ENCODE measurements at places on chromosomes 7 and 10.

DNA sequence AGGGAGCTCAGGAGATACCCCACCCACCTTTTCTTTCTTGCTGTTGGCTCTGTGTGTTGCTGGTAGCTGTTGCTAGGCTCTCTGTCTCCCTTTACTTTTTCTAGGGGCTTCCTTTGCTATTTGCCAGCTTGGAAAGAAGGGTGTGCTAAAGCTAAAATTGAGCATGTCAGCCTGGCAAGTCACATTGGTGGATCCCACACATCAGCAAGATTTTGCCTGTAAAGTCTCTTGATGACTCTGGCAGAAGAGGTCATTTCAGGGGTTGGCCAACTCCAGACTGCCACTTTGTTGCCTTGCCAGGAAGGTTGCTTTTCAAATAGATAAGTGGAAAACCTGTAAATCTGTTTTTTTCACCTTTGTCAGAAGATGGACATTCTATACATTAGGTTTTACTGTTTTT, 9.9 kb downstream of the CCNY start:
- DNase-seq = no peak

DNA sequence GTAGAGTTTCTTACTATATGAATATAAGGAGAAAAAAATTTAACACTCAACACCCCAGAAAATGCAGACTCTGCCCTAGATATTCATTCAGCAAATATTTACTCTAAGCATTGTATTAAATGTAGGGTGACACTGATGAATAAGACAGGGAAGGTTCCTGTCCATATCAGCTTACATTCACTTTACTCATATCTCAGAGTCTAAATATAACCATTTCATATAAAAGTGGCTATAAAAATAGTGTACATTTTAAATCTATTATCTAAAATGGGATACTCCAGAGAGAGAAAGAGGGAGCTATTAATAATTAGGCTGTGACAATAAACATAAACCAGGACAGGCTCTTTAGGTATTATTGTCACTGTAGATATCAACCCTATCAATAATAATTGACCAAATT, 104.0 kb downstream of the PKD1L1 start:
- no peak for DNase-seq

DNA sequence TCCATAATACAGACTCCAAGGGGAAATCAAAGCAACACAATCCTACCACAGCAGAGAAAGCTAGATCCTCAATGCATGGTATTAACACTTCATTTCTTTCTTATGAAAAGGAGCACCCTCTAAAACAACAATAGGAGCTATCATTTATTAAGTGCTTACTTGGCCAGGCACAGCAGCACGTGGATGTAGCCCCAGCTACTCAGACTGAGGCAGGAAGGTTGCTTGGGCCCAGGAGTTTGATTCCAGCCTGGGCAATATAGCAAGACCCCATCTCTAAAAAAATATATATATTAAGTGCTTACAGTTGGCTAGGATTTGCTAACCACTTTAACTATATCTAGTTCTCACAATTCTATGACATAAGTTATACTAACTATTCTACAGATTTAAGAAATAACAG, 12.2 kb downstream of the SNX13 start:
- DNase-seq = no peak

DNA sequence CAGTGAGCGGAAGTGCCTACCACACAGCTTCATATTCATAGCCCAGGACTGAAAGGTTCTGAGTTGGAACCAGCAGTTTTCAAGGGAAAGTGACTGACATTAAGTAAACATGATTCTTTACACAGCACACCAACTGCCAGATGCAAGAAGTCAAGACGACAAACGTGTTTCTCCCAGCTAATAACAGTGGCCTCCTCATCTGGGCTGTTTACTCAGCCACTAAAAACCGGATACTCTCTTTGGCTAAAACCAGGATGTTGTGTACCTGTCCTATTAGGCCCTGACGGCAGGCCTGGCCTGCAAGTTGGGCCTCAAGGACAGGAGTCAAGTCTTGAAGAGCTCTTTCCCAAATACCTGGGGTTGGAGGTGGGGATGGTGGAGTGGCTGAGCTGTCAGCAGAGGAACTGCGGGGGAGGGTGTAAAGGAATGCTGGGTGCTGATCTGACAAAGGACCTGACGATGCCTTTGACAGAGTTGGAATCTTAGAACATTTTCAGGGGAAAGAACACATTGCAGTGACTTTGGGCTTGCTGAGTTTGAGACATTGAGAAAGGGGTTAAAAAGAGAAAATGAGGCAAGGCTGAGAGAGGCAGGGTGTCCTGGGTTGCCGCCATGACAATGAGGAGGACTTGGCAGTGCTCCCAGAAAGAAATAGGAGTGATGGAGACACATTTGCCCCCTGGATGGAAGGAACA, 57.7 kb downstream of the STEAP1B start:
- DNase-seq = no peak

DNA sequence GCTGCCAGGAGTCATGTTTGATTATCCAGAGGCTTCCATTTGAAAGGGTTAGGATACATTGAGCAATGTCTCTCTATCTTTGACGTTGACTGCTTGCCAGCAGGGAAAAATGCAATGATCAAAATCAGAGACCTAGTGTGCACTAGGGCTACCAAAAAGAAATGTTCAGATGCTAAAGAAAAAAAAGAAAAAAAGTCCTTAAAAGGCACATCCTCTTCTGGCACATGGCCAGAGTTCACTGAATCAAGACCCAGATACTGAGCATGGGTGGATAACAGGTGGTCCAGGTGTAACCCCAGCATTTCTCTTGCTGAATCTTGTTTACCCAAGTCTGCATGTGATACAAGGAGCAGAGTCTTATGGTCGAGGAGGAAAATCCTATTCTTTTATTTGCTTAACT, 899.3 kb downstream of the SORCS3 start:
- no peak for DNase-seq

GRCh38 chr10:114420811-114421485, 16.6 kb upstream of the AFAP1L2 start:
- DNase-seq = no peak

DNA sequence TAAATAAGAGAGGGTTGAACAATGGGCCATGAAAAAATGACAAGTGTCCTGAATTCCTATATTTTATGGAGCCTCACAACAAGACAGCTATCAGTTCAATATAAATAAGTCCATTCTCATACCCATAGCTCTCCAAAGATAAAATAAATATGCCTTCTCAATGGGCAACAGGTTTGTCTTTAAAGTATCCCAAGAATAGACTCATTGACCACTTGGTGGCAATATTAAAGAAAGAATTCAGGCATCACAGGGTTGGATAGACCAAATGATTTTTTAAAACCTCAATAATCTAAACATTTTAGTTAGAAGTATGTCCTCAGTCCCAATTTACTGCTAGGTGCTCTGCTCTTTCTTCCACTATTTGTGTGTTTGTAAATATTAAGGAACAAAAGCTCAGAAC, 165.1 kb upstream of the WNT16 start:
- DNase-seq = no peak

DNA sequence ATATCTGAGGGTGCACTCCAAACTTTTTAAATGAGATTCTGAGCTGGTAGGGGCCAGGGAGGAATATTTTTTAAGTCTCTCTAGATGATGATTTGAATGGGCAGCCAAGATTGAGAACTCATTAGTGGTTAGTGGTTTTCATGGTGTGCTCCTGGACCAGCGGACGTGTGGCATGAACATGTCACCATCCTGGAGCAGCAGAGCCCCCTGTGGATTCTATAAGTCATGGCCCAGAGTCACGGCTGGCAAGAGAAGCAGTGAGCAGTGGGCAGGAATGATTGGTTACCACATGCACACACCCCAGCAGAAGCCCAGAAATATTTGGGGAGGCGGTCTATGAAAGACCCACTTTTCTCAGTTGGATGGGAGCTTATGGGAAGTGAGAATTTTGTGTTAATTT, 21.2 kb upstream of the UCN3 start:
- no peak for DNase-seq

DNA sequence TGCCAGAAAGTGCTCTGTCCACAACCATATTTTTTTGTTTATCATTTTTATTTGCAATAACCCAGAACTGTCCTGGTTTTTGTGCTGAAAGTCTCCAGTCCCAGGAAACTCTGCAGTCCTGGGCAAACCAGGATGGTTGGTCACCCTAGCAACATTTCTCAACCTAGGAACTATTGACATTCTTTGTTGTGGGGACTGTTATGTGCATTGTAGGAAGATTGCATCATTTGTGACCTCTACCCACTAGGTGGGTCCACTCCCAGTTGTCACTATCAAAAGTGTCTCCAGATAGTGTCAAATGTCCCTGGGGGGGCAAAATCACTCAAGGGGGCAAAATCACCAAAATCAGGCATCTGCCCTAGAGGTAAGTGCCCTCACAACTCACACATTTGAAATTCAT, 14.0 kb upstream of the SRI start:
- no peak for DNase-seq

GRCh38 chr10:78843495-78843894, 225.3 kb upstream of the ZMIZ1 start:
- no peak for DNase-seq

DNA sequence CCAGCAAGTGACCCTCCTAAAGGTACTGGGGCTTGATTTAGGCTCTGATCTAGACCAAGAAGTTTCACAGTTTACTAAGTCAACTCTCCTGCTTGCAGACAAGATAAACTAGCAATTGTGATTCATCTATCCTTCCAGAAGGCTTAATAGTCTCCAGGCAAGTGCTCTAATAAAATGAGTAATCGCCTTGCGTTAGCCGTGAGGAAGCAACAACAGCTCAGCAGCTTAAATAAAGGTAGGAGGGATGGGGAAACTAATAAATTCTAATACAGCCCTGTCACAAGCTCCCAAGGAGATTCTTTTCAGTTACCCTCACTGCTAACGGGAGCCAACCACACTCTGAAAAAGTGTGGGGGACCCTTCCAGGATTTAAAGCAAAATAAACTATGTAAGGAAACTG, 48.4 kb downstream of the FRMD4A start:
- no peak for DNase-seq

DNA sequence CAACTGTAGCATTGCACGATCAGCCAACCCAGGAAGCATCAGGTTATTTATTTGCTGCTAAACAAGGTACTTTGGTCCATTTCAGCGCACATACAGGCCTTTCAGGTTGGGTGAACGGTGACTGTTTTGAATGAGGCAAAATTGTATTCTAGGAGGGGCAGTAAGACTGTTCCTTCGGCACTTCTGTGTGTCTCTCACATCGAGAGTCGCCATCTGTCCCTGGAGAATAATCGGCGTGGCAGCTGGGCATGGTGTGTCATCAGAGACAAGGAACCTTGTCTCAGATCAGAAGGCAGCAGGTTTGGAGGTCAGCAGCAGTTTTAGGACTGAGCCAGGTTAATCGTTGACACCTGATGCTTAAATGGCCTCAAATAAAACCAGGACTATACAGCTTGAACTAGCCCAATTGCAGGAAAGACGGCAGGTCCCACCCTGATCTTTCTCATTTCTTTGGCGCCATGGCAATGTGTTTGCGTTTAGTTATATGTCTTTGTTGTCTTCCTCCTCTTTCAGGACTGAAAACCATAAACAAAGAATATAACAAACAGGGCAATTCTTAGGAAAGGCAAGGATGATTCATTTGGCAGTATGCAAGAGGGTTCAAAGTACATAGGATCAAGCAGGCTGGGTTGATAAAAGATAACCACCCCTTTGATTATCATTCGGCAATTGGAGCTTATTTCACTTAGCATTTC, 92.0 kb upstream of the PRR15 start:
- DNase-seq = no peak

- DNase-seq = no peak
Observed at GRCh38 chr7:24825931-24826661, 68.8 kb upstream of the GSDME start.

DNA sequence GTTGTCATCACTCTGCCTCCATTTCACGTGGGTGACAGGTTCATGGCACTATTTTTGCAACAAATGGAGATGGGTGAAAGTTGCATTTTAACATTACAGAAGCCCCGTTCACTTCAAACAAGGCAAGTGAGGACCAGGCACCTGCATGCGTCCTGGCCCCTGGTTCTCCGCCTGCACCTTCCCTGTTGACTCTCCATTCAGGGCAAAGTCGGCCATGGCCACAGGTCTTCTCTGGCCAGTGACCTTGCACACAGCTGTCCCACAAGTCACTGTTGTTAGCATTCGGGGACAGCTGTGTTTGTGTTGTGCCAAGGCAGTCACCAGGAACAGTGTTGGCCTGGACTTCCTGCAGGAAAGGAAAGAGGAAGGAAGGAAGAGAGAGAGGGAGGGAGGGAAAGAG, 554.9 kb downstream of the TCERG1L start:
- no peak for DNase-seq

GRCh38 chr7:114225784-114226183, 188.8 kb upstream of the FOXP2 start:
- DNase-seq = no peak

- no peak for DNase-seq
Observed at GRCh38 chr7:46245586-46246111, 324.6 kb upstream of the IGFBP3 start.
